ENCODE measurements at places on chromosomes 7 and 10.

- no peak for DNase-seq
Observed at GRCh38 chr10:71234970-71235685, 22.8 kb downstream of the UNC5B start.

DNA sequence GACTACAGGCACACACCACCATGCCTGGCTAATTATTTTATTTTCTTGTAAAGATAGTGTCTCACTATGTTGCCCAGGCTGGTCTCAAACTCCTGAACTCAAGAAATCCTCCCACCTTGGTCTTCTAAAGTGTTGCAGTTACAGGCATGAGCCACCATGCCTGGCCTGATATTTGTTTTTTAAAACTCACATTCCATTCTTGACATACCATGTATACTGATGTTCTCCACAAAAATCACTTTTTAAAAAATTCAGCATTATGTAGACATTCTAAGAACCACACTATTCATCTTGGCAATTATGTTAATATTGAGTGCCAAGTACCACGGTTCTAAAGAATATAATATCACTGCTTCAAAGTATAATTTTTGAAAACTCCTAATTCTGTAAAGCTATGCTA is 43.5 kb downstream of the IDE start:
- DNase-seq = no peak

DNA sequence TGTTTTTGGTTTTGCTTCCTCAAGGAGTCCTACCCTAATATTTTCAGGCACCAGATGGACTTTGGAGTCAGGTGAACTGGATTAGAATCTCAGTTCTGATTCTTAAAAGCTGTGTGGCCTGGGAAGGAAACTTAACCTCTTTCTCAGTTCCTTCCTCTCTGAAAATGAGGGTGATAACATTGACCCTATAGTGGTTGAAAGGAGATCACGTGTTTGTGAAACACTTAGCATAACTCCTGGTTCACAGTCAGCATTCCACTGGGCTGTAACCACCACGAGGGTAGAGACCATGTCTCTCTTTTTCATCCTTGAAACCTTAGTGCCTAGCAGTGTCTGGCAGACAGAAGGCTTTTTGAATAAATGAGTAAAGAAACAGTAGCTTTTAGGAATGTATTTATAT is 16.7 kb downstream of the LSMEM1 start:
- no peak for DNase-seq

DNA sequence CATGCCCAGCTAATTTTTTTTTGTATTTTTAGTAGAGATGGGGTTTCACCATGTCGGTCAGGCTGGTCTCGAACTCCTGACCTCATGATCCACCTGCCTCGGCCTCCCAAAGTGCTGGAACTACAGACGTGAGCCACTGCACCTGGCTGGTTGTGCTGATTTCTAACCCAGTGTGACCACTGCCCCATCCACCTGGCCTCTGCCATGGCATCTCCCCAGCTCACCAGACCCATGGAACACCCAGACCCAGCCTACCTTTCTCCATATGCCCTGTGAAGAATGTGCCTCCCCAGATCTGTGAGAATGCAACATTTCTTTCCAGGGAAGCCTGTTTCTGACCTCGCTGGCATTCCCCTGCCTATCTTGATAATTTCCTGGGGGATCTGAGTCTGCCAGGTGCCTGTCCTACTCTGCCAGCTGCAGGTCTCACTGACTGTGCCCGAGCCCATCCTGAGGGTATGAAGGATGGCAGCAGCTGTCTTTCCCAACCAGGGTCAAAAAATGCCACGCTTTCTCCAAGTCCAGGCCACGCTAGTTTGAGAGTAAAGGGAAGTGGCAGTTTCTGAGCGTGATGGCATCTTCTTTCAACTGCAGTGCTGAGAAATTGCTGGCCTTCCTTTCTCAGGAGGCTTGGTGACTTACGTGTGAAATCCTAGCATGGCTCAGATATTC is 324.4 kb upstream of the ZNF32 start:
- no peak for DNase-seq
